Muscle of arm (tissue), 14 donors: ENCODE measurements at places on chromosomes 11 and 22. TPM values are rescaled to one million over a fixed set of nuclear protein-coding genes. Genes with fewer than 3 reads are reported as not detected.

Gene GALNT18
- 12.4 TPM for polyA plus RNA-seq

DNA sequence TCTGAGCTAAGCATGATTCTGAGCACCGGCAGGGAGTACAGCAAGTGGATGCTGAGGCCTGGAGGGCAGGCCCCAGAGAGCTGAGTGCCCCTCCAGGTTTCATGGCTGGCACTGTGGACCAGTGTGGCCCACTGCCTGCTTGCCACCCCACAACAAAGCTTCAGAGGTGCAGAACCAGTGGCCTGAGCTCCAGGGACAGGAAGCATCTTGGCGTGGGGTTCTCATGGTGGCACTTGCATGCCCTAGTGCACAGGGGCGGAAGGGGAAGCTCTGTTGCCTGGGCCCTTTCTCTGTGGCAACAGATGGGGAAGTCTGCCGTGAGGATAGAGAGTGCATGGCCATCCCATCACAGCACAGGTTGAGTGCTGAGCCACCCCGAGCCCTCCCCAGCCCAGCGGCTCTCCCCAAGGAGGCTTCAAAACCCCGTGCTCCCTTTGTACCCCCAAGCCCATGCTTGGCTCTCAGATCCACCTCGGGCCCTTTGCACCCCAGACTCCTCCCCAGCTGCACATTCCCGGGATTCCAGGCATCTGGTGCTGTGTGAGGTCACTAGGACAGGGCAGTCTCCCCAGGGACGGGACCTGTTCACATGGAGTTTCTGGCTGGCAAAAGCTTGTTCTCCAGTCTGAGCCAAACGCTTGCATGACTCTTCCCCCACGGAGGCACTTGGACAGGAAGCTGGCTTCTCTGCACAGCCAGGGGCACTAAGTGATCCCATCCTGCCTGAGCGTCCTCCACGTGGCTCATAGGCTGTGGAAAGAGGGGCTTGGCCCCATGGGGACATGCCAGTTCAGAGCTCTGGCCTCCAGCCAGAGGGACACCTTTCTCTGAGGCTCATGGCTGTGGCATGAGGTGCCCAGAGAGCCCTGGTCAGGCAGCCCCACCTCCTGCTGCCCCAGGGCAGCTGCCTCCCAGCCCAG, 4.2 kb downstream of the SLC25A1 start:
- no peak for DNase-seq

Gene EFEMP2
- polyA plus RNA-seq: 110 TPM

- no peak for DNase-seq
Measured at GRCh38 chr22:23822101-23822671, 16.6 kb downstream of the DERL3 start.

DNA sequence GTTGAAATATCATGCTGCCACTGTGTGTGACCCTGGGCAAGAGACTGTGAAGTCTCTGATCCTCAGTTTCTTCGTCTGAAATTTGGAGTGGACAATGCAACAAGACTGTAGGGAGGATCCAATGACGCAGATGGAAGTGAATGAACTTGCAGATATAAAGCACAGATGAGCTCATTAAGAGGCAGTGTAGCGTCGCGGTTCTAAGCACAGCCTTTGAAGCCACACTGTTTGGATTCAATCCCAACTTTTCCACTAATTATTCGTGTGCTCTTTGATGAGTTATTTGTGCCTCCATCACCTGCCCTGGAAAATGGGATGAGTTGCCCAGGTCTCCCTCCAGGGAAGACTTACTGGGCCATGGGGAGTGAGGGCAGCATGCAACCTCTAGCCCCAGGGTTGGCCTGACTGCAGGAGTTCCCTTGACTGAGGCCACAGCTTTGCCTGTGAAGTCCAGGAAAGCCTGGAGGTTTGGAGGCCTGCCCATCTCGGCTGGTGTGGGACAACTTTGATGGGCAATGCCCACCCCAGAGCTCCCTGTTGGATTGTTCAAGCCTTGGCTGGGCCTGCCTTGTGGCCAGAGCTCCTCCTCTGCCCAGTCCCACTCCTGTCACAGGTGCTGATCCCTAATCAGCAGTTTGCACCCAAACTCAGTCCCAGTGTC, 266.0 kb upstream of the B3GAT1 start:
- no peak for DNase-seq

Gene IGLL1
- 7.2 TPM for polyA plus RNA-seq

GRCh38 chr11:64916040-64916774, 802 bp downstream of the ATG2A start:
- no peak for DNase-seq

GRCh38 chr11:93279851-93280347, 50.6 kb upstream of the DEUP1 start:
- DNase-seq: no peak

DNA sequence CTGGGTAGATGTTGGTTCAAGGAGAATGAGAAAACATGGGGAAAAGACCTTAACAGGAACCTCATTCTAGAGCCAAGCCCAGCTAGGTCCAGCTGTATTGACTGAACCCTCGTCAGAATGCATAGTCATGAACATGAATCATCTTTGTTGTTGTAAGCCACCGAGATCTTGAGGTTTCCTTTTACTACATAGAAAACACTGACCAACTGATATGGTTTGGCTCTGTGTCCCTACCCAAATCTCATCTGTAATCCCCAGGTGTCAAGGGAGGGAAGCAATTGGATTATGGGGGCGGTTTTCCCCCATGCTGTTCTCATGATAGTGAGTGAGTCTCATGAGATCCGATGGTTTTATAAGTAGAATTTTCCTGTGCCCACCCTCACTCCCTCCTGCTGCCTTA, 19.4 kb upstream of the PHOX2A start:
- no peak for DNase-seq

DNA sequence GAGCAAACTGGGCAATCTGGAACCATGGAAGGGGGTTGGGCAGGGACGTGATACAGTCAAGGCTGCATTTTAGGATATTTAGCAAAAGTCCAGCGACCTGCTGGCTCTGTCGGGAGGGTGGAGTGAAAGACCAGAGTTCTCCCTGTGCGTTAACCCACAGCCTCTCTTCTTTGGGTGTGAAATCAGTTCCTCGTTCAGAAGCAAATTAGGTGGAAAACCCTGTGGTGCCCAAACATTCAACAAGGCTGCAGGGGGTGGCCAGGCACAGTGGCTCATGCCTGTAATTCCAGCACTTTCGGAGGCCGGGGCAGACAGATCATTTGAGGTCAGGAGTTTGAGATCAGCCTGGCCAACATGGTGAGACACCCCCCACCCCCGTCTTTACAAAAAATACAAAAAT, 5.9 kb downstream of the TMEM151A start:
- DNase-seq: no peak

Gene OR56A1
- polyA plus RNA-seq: not detected

- no peak for DNase-seq
Measured at GRCh38 chr11:16958833-16959232, 55.4 kb downstream of the PLEKHA7 start.

- no peak for DNase-seq
Measured at GRCh38 chr11:57484141-57484710, 23.9 kb downstream of the RTN4RL2 start.

- no peak for DNase-seq
Measured at GRCh38 chr11:1757861-1758610, 5.7 kb downstream of the CTSD start.

DNA sequence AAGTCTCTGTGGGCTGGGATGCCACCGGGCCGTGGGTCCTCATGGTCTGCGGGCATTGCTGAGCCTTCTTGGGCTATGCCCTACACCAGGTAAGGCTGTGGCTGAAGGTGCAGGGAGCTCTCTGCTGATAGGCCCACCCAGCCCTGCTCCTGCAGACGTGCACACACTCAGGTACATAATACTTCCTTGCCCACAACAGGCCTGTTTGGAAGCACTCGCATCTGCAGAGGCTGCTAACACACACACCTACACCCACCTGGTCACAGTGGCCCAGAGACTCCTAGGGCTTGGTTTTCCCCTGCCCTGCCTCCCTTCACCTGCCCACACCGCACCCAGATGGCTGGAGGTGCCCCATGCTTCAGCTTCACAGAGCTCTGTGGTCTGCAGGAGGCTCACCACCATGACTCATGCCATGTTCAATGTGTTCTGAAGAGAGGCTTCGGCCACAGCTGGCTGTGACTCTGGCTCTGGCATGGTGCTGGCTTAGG, 72.8 kb upstream of the KCNQ1OT1 start:
- DNase-seq: no peak

DNA sequence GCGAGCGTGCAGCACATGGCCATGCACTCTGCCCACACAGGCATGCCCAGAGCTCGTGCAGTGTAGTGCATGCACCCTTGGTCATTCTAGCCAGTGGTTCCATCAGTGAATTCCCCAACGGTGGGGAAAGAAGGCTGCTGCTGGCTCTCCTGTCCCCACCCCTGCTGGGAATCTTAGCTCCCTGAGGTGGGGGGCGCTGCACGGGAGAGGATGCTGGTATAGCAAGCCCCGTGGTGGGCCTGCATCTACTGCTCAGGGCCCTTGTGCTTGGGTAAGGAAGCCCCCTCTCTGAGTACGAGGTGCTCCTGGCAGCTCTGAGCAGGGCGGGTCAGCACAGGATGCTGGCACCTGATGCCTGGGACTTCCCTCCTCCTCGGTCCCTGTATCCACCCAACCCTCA, 18.5 kb upstream of the BAIAP2L2 start:
- DNase-seq: no peak

DNA sequence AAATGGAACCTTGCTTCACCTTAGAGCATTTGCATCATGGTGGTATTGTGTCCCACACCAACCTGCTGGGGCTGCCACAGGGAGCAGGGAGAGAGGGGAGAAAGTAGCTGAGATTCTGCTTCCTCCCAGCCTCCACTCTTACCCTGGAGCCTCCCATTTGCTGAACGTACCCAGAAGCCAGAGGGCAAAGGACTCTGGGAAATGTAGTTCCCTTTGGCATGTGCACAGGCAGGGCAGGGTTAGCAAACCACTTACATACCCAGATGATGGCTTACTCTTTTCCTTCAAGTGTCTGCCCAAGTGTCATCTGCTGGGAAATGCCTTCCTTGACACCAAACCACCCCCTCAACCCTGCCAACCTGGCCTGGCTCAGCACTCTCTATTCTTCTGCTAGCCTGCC, 16.9 kb downstream of the SMIM38 start:
- no peak for DNase-seq
